SW480 (cell line): ENCODE measurements at places on chromosomes 2 and 18.

GRCh38 chr18:59502274-59503175, 143.5 kb upstream of the LMAN1 start:
- no peak for DNase-seq

GRCh38 chr18:6057604-6058003, 162.3 kb upstream of the TMEM200C start:
- no peak for DNase-seq

DNA sequence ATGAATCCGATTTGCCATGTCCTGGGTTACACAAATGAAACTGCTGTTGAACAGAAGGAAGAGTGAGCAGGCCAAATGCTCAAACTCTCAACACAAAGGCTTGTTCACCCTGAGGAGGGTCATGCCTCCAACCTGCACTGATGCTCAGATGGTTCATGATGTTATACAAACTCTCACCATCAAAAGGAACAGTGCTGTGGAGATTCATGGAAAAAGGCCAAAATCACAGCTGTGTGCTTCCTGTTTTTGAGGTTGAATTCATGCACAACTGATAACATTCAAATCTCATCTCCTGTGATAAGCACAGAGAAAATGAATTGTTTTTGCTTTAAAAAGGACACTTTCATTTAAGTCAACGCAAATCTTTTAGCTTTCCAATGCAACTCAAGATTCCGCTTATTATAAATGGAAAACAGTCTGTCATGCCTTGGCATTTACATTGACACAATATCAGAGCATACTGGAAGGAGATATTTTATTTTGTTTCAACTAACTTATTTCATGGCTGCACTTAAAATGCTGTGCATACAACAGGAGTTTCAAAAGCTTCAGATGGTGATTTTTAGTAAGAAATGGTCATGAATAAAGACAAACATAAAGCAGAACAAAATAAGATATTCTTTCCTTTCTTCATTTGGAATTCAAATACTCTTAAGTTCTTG, 22.2 kb upstream of the TTN start:
- no peak for DNase-seq

DNA sequence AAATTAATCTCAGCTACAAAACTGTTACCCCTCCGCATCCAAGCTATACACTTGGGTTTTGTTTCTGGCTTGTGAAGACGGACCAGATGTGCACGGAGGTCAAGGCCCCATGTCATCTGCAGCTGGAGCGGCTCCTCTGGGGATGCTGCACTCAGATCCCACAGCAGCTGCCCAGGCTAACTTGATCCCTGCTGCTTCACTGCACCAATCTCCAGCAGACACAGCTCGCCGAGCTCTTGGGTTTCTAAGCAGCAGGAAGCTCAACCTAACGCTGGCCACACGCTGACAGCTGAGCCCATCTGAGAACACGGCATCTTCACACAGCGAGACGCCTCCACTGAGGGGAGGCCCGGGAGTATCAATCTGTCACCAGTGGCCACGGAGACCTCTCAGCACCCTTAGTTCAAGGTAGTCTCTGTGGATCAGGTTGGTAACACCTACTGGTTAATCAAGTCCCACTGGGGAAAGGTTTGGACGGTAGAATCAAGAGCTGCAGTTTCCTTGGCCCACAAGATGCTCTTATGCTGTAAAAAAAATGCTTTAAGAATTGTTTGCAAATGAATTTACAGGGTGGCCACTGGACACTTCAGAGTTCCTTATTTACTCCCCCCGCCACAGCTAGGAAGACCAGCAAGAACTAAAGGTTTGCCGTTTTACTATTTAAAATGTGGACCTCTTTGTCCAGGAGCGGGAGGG, 67.5 kb downstream of the EMILIN2 start:
- DNase-seq = no peak

DNA sequence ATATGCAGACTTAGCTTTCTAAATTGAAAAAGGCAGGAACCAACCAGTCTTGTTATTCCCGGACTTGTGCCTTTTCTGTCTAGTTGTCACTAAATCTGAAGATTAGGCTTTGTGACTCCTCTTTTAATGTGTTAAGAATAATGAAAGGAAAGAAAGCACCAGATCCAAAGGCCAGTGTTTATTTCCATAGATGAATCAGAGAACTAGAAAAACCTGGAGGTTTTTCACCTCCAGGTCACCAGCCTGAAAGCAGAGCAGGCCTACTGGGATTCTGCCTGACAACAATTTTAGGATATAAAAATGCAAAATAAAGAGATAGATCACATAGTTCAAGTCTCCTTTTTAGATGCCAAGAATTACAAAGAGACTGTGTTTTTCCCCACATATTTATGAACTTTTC, 160.4 kb downstream of the GULP1 start:
- DNase-seq = no peak
